ENCODE measurements at places on chromosomes 5 and 9.

GRCh38 chr9:4678679-4679267 lies 596 bp upstream of the CDC37L1 start:
- peak; percentile 36 for ATAC-seq

DNA sequence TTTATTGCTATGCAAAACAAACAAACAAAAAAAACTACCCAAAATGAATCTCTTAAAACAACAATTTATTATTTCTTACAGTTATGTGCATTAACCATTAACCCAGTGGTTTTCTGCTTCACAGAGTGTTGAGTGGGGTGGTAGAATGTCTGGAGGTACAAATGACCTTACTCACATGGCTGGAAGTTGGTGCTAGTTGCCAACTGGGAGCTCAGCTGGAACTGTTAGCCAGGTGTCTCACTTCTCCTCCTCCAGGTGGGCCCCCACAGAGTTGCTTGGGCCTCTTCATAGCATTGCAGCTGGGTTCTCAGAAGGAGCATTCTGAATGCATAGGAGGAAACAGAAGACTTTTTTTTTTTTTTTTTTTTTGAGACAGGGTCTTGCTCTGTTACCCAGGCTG lies 10.5 kb upstream of the B4GALT1 start:
- no peak for ATAC-seq

- ATAC-seq = no peak
These were observed 55.9 kb upstream of the HAPLN1 start for GRCh38 chr5:83776437-83777031.

DNA sequence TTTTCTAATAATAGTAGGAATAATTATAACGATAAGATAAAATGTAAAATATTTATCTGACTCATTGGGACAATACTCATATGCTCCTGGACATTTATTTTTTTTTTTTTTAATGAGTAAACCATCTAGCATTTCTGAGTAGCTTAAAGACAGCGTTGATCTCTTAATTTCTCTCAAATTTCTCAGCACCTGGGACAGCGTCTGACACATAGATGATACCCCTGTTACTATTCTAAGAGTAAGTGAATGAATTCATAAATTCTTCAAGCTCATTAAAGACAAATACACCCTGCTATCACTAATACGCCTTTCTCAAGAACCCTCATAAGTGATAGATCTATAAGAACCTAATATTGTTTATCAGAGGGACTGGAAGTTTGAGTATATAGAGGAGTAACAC lies 12.0 kb upstream of the HTR4 start:
- ATAC-seq = no peak

DNA sequence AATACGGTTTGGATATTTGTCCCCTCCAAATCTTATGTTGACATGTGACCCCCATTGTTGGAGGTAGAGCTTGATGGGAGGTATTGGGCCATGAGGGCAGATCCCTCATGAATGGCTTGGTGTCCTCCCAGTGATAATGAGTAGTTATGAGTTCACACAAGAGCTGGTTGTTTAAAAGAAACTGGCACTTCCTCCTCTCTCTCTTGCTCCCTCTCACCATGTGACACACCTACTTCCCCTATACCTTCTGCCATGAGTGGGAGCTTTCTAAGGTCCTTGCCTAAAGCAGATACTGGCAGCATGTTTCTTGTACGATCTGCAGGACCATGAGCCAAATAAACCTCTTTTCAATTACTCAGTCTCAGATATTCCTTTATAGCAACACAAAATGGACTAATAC lies 132.0 kb downstream of the PIK3R1 start:
- ATAC-seq = no peak

DNA sequence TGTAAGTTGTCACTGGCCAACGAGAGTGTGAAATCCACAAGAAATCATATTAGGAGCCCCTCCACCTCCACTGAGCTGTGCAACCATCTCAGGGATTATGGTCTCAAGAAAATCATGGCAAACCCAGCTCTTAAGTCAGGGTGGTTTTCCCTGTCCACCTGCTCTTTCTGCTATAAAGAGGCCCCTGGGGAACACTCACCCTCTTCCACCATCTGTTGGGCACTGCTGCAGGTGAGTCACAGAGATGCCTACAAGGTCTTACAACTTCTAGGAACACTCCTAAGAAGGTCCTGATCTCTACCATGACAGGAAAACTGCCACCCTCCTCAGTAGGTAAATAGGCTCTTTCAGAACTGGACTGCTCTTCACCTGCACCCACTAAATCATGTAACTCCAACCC lies 61.8 kb downstream of the DRD1 start:
- no peak for ATAC-seq
